ENCODE measurements at places on chromosomes 11 and 22.

GRCh38 chr11:129061492-129062230 is 119.0 kb upstream of the TP53AIP1 start:
- no peak for DNase-seq

DNA sequence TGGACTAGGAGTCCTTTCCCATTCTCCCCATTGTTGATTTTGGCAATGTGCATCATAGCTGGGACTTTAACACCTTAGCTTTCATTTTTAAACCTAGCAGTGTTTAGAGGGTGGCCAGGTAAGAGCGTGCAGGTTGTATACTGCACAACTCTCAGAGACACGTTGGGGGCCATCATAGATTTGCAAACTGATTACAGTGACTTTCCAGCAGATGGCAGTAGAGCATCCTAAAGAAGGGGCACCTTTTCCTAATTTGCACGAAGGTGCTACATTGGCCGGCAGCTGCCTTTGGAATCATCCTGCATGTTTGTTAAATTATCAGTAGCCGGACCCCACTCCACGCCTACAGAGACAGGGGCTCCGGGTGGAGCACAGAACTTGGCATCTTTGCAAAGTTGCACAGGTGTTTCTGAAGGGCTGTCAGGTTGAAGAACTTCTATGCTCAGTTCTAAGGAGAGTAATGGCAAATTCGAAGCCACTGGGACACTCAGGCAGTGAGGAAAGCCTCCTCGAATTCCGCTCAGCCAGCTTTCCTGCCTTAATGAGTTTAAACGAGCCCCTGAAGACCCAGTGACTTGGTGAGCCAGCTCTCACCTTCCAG is 7.7 kb downstream of the LHFPL7 start:
- DNase-seq: peak; percentile 52

DNA sequence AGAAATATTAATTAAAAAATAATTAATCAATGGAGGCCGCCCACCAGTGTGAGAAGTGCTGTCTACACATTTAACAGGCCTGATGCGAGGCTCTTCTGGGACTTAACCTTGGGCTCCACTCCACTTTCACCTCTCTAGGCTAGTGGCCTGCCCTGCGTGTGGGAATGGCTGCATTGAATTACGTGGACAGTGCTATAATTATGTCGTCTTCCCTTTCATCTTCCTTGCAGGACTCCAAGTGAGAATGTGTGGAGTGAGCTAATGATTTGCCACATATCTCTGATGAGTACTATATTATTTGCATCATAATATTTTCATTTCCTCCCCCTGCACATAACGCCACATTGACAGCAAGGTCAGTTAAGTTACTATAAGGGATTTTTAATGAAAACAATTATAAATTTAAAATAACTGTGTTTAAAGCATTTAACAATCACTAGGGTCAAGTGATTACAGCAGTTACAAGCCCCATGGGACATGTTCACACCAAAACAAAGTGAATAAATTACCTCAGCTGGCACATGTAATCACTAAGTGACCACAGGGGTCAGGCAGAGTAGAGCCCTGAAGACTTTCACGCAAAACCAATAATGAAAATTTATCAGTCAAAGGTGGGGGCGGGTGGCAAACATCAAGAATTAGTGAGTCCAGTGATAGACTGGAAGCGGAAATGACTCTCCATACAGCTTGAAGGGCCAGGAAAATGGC is 63.5 kb downstream of the MPPED2 start:
- no peak for DNase-seq

DNA sequence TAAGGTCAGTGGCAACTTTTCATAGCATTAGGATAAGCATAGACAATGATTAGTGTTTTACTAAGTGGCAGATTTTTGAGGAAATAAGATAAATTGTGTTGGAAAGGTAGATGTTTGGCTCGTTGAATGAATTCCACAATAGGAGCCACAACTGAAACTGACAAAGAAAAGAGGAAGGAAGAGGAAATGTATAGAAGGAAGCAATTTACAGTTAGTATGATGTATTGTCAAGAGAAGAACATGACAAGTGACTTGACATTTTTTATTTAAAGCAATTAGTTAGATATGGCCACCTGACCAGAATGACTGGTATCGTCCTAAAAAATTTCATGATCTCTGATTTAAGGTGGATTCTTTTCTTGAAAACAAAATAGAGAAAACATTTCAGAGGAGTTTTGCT is 3.1 kb upstream of the RAG2 start:
- no peak for DNase-seq

GRCh38 chr11:1227551-1228100 is 4.8 kb downstream of the MUC5B start:
- no peak for DNase-seq

DNA sequence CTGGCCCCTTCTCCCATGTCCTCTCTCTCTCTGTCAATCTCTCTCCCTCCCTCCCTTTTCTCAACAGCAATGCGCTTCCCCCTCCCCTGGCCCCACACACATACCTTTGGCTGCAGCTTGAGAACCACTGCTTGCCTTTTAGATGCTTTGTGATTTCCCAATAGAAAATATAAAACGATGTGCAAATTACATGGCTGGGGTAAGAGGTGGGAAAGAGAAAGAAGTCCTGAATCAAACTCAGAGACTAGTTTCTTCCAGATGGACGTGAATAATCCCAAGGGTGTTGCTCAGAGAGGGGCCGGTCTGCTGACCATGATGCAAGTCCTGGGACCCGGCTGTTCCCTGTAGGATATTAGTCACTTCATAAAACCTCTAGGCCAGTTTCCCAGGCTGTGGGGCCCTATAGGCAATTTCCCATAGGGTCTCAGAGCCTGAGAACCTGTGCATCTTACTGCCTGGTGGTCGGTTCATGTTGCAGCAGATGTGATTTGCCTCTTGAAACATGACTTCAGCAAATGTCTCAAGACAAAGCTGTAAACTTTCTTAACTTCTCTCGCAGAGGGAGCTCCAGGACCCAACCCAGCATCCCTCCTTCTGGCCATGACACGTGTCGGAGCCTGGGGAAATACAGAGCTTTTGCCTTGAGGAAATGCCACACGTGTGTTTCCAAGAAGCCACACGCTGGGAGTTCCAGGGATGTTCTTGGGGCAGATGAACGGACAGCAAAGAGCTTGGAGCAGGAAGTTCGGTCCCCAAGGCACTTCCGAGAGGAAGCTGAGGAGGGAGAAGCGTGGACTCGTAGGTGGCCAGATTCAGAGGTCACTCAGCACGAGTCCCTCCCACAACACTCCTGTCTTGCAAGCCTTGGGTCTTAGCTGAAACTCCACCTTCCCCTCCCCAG is 34.5 kb upstream of the ETS1 start:
- DNase-seq: no peak

DNA sequence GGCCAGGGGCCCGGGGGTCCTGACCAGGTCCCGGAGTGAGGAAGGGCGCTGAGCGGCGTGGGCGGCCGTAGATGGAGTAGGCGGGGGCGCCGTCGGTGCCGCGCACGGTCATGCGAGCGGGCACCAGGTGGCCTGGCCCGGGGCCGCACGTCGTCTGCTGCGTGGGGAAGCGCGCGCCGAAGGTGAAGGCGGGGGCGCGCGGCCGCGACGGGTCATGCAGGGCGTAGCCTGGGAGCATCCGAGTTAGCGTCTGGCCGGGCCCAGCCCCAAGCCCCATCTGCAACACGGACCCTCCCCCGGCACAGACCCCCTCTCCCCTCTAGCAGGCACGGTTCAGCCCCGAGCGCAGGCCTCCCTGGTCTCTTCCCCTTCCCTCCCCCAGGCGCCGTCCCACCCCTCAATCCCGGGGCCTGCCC is 1.7 kb upstream of the TYMP start:
- DNase-seq: no peak

GRCh38 chr11:94574193-94574961 is 7.2 kb downstream of the PIWIL4 start:
- no peak for DNase-seq

GRCh38 chr22:20011993-20012740 is 4.5 kb downstream of the ARVCF start:
- no peak for DNase-seq

DNA sequence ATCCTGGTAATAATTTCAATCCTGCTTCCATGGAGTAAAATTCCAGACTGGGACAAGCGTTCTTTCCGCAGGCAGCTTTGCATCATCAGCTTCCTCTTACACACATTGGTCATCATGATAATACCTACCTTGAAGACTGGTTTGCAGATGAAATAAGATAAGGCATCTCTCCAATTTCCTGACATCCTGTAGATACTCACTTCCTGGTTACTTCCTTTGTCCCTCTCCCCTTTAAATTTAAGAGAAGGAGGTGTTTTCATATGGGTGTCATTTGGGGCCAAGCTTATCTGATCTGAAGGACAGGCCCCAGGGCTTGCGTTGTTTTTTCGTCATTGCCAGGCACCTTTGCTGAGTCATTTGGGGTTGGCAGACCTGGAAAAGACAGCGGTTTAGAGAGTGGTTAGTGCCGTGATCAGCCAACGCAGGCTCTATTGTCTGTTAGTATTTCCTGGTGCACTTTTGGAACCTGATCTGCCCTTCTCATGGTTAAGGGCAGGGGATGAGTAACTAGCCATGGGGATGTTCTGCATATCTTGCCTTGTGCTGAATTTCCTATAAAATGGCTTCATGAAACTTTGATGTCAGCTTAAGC is 24.1 kb downstream of the GRAMD1B start:
- no peak for DNase-seq

DNA sequence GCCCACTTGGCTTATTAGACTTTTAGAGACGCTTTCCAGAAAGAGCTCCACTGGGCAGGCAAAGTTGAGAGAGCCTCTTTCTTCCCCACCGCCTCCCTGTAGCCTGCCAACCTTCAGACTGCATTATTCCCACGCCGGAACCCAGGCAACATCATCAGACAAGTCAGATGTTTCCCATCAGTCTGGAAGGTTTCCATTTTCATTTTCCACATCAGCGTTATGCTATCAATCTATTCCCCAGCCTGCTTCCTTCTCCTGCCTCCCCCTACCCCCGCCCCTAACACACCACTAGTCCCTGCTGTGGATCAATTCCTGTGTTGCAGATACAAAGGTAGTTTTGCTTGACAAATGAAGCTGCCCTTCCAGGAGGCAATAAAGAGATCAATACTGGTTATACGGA is 184.8 kb downstream of the DSCAML1 start:
- no peak for DNase-seq

- no peak for DNase-seq
Measured at GRCh38 chr11:45165386-45165785, 18.9 kb downstream of the PRDM11 start.

DNA sequence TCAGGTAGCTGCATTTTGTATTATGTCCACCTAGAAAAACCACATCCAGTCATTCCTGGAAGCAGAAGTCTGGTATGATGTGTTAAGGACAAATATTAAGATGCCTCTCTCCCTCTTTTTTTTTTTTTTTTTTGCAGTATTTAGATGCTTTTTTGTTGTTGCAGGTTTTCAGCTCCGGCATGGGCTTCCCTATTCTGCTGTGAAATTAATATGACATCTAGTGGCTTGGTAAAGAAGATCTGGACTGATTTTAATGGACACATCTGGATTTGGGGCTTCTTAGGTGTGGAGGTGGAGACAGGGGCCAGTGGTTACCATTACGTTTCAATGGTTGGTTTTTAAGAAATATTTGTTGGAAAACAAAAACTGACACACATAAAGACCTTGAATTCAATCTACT is 47.5 kb upstream of the RASSF10 start:
- DNase-seq: no peak

- DNase-seq: no peak
Measured at GRCh38 chr22:40001800-40002577, 7.2 kb downstream of the FAM83F start.

GRCh38 chr22:37228106-37229011 is 15.7 kb downstream of the RAC2 start:
- no peak for DNase-seq

DNA sequence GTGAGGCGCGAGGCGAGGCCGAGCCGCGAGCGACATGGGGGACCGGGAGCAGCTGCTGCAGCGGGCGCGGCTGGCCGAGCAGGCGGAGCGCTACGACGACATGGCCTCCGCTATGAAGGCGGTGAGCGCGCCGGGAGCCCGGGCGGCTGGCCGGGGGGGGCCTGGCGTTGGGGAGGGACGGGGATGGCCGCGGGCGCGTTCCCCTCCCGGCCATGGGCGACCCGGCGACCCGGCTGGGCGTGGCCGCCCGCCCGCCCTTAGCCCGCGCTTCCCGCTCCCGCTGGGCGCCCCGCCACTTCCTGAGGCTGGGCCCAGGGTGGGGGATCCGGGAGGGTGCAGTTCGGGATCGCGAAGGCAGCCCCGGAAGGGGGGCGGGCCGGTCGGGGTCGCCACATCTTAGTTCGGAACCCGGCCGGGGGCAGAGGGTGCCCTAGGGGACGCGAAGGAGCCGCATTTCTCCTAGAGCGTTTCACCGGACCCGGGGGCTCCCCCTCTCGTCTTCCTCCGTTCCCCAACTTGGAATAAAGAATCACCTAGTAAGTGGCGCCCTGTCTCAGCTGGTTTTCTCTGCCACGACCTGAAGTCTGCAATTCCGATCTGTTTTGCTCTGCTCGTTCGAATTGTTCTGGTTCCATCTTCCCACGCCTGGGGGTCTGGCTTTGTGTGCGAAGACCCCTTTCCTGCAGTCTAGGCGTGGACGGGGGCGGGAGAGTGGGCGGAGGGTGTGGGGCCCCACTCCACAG is 536 bp downstream of the YWHAH start:
- no peak for DNase-seq

DNA sequence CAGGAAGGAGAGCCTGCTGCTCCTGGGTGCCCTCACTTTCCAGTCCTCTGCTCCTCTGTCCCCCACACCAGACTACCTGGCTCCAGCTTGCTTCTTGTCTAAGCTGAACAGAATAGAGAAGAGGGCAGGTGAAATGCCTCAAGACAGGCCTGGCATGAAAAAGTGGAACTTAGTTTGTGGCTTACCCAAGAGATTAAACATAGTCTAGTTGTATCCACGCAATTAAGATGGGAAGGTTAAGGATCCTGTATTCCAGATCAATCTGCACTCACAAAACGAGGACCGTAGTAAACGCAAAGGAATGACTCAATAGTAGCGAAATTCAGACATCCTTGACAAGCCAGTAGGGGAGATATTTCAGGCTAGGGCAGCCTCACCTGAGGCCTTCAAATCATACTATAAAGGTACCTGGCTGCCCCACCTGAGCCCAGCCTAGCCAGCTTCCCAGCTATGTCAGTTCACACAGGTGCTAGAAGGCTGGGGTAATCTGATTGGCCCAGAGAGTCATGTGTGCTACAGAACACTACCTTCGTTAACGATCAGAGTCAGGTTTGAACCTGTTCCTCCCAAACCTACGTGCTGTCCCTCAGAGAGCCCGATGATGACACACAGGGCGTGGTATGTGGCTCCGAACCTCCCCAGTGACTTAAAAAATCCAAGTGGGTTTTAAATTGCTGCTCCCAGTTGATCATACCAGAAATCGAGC is 46.5 kb downstream of the AHNAK start:
- DNase-seq: no peak

DNA sequence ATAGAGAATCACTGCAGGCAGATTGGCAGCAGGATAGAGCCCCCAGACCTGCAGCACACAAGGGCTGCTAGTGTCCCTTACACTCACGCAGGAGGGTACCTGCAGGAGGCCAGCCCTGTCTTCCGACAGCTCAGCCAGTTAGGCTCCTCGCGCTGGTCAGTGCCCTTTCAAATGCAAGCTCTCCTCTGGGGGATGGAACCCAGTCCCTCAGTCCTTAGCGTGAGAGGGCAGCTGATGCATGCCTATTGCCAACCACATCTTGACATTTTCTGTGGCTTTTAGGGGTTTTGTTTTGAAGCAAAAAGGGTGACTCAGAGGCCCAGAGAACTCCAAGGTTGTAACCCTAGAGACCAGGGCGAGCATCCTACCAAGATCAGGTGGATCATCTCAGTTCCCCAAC is 40.0 kb downstream of the WNT11 start:
- no peak for DNase-seq

Data from NCI-H1092 (cell line).